ENCODE measurements at places on chromosomes 6 and 20.
A peak's percentile ranks its signal among the peaks of the same experiment; 100 is the strongest.

- no peak for DNase-seq
These were observed 8.6 kb downstream of the CDC40 start for GRCh38 chr6:110188791-110189190.

DNA sequence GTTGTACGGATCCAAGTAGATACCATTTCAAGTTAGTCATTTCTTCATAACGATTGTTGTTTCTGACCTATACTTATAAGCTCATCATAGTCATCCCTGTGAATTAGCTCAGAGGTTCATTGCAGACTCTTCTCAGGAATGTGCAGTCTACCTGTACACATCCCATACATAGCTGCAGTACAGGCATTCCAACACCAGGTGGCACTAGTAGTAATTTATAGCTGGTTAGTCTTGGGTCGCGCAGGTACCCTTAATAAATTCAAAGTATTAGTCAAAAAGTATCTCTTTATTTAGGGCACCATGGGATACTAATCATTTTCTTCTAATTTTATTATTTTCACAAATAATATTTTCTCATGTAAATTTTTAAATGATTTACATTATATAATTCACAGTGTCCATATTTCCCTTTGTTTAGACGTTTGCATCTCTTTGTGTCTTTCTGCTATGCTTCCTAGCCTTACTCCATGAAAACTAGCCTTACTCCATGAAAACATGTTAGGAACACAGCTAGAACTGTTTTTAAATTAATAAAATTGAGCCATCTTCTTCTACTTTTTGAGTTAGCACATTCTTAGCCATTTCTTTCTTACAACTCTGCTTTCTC is 128.6 kb upstream of the FAM83B start:
- DNase-seq = peak; percentile 89

DNA sequence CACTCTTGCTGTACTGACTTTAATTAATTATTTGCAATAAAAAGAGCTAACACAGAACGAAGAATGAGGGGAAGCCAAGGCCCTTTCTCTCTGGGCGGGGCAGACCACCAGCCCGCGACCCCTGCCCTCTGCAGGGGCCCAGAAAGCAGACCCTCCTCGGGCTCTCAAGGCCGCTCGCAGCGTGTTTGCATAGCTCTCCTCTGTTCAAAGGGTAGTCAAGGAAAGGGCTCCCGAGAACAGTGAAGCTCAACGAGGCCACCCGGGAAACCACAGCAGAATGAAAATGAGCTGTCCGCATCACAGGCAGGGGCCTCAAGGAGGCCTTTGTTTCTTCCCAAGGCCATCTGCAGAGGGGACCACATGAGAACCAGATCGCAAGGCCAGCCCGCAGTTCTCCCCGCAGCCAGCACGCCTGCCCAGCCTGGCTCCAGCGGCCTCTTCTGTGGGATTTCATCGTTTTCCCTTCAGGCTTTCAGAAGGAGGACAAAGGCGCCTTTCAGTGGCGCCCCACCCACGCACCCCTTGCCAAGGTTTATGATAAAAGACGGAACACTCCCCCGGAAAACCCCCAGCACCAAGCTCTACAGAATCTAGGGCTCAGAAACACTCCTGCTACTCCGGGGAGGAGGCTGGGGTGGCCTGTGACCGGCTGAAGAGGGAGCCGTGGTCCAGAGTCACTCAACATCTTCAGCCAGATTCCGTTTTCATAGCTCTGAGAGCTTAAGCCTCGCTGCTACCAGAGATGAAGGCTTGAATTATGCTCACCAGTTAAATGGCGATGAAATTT is 25.3 kb downstream of the ACSS1 start:
- DNase-seq = no peak

- no peak for DNase-seq
These were observed 79.6 kb downstream of the RCAN2 start for GRCh38 chr6:46411456-46412197.

GRCh38 chr6:6870921-6871320 is 236.8 kb upstream of the RREB1 start:
- DNase-seq = peak; percentile 55

DNA sequence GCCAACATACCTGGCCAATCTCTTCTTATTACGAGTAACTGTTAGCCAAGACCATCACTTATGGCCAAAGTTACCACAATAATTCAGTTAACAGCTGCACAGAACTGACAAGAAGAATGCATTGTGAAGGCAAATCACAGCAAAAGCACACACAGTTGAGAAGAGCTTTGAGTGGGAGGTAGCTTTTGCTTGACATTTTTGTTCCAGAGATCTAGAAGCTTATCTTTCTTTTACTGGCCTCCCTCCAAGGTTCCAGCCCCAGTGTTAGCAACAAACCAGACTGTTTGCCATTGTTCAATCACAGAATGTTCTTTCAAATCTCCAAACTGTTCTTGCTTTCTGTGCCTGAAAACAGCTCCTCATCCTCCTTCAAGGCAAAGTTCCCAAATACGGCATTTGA is 35.9 kb upstream of the IRAK1BP1 start:
- DNase-seq = no peak

GRCh38 chr6:40524797-40525585 is 62.2 kb downstream of the LRFN2 start:
- no peak for DNase-seq

DNA sequence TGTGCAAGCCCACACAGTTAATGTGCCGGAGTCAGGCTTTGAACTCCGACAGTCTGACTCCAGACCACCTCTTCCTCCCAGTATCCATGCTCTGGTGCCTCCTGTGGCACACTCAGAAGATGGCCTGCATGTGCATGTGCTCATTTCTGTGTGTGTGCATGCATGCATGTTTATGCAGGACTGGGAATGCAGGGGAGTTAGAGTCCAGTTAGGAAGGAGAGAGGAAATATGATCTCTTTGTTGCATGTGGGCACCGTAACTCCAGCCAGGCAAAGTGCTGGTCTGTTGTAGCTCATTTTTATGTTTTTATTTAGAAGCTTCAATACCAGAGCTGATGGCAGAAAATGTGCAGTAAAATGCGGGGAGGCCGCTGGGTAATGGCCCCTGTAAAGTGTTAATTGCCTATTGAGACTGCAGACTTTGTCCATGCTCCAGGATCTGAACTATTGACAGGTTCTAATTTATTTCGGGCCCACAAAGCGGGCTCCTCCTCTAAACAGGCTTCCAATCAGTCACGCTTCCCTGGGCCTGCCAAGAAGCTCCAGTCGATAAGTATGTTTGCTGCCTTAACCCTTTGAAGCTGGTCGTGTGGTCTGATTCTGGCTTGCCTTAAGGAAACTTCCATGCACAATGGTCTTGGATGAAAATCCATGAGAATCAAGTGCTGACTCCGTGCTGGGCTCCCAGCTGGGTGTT is 248.3 kb downstream of the DHX35 start:
- DNase-seq = no peak

DNA sequence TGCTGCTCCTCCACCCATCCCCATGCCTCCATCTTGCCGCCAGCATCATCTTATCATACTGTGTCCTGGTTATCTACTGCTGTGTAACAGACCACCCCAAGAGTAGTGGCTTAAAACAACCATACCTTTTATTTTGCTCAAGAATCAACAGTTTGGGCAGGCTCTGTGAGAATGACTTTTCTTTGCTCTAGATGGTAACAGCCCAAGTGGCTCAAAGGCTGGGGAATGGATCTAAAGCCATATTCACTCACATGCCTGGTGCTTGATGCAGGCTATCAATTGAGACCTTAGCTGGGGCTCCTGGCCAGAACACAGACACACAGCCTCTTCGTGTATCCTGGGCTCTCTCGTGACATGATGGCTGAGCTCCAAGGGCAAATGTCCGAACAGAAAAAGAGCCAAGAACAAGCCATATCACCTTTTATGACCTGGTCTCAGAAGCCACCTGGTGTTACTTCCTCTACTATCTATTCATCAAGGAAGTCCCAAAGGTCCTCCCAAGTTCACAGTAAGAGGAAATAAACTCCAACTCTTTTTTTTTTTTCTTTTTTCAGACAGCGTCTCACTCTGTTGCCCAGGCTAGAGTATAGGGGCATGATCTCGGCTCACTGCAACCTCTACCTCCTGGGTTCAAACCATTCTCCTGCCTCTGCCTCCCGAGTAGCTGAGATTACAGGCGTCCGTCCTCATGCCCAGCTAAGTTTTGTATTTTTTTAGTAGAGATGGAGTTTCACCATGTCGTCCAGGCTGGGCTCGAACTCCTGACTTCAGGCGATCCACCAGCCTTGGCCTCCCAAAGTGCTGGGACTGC is 159.3 kb upstream of the JARID2 start:
- no peak for DNase-seq

DNA sequence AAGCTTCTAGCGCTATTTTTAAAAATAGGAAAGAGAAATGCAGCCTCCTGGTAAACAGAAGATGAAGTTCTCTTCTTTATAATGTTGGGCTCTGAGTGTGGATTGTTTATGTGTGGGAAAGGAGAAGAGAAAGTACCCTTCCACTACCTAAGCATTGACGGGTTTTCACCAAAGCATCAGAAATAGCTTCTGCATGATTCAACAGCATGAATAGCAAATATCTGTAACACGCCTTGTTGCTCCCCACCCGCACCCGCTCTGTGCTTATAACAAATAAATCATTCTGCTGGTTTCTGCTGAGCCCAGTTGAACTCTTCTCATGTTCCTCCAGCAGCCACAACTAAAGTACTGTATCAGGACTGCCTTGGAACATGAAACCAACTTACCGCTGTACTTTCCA is 20.7 kb downstream of the TXLNB start:
- DNase-seq = peak; percentile 25

- peak; percentile 42 for DNase-seq
These were observed 134.2 kb downstream of the GMDS start for GRCh38 chr6:2111162-2111677.

All from inflammatory macrophage treated with lipopolysaccharide for 1 hour (primary cell).